ENCODE measurements at places on chromosomes 6 and 20.
A peak's percentile ranks its signal among the peaks of the same experiment; 100 is the strongest.

- DNase-seq: no peak
Measured at GRCh38 chr6:15513131-15513771, 149.6 kb downstream of the DTNBP1 start.

GRCh38 chr6:117947234-117947633 lies 40.2 kb downstream of the SLC35F1 start:
- no peak for DNase-seq

DNA sequence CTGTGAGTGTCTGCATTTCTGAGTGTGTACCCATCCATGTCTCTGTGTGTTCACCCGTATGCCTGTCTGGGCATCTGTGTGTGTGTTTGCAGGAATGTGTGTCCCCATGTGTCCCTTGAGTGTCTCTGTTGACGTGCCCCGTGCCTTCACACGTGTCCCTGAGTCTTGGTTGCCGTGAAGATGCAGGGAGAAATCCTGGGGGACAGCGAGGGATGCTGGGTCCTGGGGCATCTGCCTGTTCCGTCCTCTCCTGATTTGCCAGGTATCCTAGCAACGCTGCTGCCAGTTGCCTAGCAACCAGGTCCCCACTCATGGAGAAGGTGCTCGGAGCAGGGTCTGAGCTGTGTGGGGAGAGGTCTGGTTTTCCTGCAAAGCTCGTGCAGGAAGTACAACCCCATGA lies 6.0 kb upstream of the LKAAEAR1 start:
- peak; percentile 39 for DNase-seq

GRCh38 chr6:11215773-11216172 lies 16.7 kb downstream of the NEDD9 start:
- DNase-seq: peak; percentile 41

DNA sequence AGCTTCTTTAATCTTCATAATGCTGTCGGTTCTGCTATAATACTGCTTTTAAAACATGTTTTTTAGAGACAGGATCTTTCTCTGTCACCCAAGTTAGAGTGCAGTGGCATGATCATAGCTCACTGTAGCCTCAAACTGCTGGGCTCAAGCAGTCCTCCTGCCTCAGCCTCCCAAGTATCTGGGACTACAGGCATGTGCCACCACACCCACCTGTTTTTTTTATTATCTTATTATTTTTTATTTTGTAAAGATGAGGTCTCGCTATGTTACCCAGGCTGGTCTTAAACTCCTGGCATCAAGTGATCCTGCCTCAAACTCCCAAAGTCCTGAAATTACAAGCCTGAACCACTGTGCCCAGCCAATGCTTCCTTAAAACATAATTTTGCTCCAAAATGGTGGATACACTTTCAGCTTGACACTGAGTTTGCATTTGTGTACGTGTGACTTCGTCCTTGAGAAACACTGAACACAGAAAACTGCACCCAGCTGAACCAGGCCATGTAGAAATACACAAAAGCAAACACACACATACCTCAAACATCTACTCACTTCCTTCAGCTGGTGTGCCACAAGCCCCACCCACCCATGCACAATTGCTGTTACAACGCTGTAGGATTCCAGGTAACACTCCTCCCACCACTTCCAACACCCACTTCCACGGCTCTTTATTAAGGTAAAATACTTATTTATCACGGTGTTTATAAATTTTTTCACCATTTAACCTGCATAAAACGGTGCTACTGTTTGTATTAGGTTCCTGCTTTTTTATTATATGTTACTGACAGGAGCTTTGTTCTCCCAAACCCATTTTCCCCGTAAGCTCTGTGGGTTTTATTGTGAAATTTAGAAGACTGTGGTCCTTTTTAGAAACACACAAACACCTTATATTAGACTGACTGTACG lies 109.1 kb downstream of the TSHZ2 start:
- no peak for DNase-seq

DNA sequence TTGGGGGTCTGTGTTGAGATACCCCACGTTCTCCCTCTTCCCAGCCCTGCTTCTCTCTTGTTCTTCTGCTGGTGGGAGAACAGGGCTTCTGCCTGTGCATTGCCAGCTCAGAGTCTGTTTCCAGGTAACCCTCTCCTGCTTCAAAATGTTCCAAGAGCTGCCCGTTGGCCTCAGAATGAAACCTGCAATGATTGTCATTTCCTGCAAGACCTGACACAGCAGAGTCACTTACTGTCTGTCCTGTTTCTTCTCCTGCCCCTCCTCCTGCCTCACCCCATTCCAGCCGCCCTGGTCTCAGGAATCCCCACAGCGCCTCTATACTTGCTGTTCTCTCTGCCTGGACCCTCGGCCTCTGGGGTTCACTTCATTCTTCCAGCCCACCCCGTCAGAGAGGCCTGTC lies 81.4 kb upstream of the ARID1B start:
- DNase-seq: no peak

GRCh38 chr6:135310291-135310690 lies 129.2 kb downstream of the MYB start:
- peak; percentile 67 for DNase-seq

DNA sequence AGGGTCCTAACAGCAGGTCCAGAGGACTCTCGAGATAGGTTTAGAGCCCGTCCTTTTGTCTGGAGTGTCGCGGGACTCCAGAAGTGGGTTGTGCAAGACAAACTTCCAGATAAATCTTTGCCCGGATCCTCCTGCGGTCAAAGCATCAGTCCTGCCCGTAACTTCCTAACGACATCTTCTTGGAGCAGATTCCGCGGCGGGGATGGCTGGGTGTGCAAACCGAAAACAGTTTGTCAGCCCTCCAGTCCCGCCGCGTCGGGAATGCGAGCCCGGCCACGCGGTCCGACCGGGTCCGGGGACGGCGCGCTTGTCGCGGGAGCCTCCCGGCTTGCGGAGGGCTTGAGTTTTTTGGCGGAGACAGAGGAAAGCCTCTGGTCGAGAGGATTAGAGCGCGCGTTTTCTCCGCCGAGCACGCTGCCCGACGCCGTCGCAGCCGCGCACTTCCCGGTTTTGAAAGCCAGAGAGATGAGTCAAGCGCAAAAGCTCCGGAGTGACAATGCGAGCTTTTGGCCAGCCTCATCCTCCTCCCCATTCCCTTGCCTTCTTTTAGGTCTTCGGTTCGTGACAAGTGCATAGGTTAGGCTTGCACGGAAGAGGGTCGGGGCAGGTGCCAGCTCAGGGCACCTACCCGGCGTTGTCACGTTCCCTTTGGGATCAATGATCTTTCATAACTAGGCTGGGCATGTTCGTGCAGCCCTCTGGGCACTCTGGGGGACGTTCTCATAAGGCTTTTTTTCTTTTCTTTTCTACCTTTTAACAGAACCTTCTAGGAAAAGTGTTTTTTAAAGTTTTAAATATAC lies 91.3 kb upstream of the PRDM1 start:
- DNase-seq: no peak

DNA sequence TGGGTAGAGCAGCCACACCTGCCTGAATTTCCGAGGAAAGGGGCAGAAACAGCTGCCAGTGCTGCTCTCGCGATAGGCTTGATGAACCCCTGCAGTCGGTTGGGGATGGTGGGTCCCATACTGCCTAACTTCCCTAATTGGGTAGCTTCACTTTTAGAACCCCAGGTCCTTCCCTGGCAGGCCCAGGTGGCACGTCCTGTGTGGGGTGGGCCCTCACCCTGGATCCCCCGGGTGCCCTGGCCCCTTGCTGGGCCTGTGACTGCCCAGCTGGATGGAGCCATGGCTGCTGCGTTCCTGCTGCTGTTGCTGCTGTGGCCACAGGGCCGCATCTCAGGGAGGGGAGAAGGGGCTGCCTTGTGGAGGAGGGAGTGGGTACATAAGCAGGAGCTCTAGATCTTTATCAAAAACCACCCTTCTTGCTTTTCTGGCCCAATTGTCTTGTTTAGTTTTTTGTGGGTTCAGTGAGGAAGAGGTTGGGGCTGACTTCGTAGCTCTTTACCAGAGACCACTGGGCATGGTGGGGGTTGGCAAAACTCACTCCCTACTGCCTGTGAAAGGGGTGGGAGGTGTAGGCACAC lies 19.2 kb downstream of the TREML4 start:
- DNase-seq: no peak

DNA sequence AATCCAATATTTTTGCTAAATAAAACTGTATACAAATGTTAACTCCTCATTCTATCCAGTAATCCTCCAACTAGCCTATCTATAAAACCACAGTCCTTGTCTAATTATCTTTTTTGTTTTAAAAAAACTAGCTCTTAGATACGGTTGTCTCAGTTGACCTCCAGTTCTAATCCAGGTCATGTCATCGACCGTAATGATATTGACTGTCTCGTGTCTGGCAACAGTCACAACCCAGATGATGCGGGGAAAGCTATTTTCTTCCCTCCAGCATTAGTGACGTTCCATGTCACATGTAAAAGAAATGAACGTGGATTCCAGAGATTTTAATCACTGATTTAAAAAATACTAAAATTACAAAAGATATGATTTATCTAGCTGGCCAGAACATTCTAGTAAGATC lies 35.5 kb downstream of the HEBP2 start:
- DNase-seq: no peak

DNA sequence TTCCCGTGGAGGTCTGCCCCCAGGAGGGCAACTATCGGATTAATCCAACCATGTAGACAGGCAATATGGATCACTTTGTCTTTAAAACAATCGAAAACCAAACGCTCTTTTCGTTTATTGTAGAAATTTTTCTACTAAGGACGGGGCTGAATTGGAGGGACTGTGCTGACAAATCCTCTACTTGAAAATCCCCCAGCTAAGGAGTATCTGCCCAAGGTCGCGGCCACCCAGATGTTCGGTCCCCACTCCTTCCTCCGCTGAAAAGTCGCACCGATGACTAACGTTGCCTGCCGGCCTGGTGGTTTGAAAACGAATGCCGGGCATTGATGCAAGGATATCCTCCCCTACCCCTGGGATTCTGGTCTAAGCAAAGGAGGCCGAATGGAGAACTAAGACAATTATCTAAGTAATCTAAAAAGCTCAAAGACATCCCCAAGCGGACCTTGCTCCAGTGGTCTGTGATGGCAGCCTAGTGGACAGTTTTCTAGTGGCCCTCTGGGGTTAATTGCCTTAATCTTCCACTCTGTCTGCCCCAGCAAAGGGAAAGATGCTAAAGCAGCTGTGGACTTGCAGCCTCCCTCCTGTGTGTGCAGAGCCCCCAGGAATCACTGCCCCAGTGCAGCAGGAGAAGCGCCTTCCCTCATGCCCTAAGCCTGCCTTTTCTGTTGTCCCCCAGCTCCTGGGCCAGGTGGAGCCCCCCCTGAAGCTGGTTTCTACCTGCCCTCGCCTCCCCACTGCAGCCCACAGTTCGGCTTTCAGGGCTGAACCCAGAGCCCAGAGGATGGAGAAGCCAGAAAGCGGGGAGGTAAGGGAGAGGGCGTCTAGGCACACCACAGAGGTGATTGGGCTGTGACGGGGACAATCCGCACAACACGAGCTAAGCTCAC lies 3.6 kb upstream of the FOXC1 start:
- no peak for DNase-seq

GRCh38 chr6:19438566-19439353 lies 398.4 kb upstream of the ID4 start:
- DNase-seq: peak; percentile 97

DNA sequence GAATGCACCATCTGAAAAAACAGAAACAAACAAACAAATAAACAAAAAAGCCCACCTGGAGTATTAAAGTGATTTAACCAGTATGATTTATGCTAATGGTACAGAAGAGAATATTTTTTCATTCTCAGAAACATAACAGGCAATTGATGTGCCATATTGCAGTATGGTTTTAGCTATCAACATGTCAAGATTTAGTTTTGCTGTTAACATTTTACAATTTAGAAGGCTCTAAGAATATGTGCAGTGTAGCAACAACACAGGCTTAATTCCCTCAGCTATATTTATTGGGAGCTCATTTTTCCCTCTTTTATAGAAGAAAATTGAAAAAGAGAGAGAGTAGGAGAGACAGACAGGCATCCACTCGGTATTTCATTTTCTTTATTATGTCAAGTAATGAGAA lies 1022.7 kb upstream of the CITED2 start:
- DNase-seq: no peak

- no peak for DNase-seq
Measured at GRCh38 chr6:170116636-170117035, 174.2 kb downstream of the DLL1 start.

- no peak for DNase-seq
Measured at GRCh38 chr6:136548582-136549299, 1.5 kb downstream of the MAP7 start.

DNA sequence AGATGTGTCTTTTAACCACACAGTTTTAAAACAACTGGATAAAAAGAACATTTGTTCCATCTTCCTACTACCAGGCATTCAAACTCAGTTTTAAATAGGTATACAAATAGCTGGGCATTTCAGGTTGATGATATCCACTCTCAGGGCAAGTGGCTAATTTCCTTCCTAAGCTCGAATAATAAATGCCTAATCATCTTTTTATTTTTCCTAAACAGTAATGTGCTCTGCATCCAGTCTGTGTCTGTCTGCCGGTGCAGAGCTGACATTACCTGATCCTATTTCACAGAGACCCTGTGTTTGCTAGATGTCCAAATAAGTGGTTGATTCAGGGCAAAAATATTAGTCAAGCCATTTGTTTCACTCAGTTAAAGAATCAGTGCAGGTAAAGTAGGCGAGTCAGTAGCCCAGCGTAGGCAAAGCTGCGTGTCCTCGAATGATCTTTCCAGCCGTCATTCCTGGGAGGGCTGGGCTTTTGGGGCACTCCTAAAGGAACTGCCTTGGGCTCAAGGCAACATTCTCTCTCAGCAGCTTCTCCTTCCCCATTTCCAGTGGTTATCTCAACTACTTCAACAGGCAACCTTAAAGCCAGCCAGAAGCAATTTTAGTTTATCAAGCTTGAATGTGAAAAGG lies 74.2 kb upstream of the BMP2 start:
- no peak for DNase-seq

DNA sequence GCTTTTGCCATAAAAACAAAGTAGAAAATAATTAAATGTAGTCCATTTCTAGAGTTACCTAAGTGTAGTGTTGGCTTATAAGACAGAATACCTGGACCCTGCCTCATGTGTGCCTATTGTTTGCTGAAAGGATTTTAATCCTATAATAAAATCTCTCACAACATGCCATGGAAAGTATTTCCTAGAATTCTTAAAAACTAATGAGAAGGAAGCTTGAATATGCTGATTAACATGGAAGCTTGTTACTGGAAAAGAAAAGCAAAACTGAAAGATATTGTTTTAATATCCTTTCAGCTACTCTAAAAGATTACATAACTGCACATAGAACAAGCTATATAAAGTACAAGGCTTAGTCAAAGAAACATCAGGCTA lies 18.0 kb upstream of the FAM135A start:
- no peak for DNase-seq

DNA sequence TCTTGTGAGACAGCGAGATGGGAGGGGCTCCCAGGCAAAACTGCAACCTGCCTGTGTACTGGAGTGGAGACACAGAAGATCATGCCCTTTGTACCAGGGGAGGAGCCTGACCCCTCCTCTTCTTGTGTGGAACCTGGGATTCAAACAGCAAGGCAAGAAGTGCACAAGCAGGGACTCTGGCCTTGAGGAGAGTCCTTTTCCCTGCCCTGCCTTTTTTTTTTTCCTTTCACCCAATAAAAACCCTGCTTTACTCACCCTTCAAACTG lies 251.8 kb upstream of the OPRM1 start:
- no peak for DNase-seq

DNA sequence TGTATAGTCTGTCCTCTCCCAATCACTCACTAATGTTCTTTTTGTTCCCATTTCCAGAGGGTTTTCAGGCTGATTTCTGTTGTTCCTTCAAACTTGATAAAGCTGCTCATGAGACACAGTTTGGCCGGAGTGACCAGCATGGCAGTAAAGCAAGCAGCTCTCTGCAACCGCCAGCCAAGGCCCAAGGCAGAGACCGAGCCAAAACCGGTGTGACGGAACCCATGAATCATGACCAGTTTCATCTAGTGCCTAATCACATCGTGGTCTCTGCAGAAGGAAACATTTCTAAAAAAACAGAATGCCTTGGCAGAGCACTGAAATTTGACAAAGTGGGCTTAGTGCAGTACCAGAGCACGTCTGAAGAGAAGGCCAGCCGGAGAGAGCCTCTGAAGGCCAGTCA lies 14.8 kb upstream of the RPL7L1 start:
- no peak for DNase-seq

Data from DMS79 treated with DMSO at 0.1 percent for 48 hours (cell line).